ENCODE measurements at places on chromosomes 7 and 10.
A peak's percentile ranks its signal among the peaks of the same experiment; 100 is the strongest.

DNA sequence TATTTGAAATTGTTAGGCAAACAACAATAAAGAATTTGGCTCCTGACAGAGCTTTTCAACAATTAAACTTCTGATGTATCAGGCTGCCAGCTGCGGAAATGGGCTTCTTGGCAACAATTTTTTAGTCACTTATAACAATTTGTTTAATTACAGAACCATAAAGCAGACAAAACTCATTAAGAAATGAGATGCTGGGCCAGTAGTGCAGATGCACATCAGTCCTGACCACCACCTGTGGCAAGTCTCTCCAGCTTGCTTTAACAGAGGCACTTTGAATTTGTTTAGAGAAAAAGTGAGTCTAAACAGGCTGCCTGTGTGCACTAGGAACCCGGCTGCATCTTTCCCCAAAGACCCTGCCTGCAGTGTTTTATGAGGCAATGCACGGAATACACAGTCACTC is 1124.4 kb downstream of the NXPH1 start:
- peak; percentile 100 for DNase-seq

DNA sequence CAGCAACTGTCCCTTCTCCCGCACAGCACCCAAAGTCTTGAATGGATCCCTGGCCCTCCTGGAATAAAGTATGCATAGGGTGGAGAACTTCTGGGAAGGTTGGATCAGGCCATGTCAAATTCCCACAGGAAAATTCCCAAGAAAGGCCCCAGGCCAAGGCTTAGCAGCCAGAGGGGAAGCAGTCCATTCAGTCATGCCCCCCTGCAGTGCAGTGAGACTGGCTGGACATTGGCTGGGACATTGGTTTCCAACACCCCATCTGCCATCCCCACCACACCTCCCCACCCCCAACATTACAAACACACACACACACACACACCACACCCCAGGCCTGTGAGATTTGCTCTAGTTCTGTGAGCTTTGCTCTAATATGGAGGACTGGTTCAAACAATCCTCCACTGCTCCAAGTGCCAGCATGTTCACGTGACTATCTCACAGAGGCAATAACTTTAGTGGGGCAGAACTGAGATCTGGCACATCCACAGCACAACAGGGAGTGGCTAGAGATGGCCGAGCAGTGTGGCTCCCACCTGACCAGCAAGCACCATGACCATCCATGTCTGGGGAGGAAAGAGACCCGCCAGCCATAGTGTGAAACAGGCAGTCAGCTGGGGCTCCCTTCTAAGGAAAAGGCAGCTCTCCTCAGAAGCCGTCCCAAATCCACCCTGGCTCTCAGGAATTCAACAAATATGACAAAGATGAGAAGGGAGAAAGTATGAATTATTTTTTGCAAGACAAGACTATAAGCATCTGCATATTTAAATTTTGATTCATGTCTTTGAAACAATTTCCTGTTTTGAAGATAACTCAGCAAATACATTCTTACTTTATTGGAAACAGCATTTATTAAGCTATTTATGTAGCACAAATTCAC is 6.7 kb upstream of the FAM170B start:
- no peak for DNase-seq

DNA sequence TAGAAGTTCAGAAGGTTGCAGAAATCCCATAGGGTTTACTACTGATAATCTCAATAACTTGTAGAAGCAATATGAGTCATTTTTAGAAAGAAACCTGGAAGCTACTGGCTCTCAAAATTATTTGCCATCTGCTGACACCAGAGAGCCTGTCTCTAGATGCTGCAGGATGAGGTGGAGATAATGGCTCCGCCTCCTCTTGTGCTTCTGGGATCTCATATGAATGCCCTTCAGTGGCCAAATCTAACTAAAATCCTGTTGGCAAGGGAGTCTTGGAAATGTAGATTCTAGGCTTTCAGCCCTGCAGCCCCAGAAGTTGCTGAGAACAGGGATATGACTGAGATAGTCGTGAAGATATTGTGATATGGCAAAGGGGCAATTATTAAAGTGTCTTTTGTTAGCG is 348.1 kb downstream of the CCSER2 start:
- no peak for DNase-seq

DNA sequence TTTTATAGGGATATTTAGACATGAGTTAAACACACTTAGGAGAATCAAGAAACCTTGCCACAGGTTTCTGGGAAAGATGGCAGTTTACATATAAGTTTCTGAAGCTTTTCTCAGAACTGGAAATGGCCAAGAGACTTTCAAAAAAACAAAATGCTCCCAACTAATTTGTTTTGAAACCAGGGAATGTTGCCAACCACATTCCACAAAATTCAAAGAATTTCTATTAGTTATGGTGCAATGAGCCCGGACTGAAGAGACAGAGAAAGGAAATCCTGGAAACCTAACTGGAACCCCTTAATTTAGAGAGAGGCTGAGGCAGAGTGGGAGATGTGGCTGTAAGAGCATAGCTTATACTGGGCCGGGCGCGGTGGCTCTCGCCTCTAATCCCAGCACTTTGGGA is 128.5 kb downstream of the PTEN start:
- no peak for DNase-seq

DNA sequence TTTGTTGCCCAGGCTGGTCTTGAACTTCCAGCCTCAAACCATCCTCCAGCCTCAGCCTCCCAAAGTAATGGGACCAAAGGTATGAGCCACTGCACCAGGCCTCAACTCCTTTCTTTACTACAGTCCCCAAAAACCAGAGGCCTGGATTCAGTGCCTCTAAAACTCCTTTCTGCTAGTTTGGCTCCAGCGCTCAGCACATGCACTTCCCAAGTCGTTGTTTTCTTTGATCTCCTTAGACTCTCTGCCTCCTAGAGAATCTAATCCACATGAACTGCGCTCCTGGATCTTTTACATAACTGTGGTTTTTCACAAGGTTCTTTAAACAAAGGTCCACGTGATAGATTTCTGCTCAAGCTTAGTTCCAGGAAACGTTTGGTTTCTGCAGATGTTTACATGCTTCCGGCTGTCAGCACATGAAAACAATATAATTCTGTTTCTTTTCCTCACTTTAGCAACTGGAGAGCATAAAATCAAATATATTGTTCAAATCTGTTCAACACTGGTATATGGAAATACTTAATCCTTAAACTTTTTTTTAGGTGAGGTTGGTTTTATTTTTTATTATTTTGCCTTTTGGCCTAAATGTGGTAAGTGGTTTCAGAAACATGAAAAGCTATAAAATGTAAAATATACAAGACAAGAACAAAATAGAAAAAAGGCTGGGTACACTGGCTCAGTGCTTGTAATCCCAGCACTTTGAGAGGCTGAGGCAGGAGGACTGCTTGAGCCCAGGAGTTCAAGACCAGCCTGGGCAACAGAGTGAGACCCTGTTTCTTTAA is 270.5 kb upstream of the MKLN1 start:
- DNase-seq, result no peak
